Stimulated activated CD4-positive, alpha-beta T cell treated with anti-CD3 and anti-CD28 coated beads, TNF-alpha, amount 100 ng/mL, for 1 hour (primary cell): ENCODE measurements at places on chromosomes 2 and 18.

DNA sequence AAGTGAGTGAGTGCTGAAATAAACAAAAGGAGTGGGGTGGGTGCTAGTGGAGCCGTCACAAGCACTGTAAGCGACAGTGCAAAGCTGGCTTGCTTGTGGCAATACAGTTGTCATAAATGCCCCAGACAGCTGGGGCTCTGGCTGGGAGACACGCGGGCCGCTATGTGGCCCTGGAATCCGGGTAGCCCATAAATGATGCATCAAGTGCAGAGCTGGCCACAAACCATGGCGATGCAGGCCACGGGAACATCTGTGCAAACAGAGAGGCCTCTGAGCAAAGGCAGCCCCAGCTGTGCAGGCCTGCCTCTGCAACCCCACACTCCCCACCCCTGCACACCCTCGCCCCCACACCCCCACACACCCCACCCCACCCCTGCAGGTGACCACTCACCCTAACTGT lies 349.2 kb upstream of the ID2 start:
- DNase-seq, result no peak

DNA sequence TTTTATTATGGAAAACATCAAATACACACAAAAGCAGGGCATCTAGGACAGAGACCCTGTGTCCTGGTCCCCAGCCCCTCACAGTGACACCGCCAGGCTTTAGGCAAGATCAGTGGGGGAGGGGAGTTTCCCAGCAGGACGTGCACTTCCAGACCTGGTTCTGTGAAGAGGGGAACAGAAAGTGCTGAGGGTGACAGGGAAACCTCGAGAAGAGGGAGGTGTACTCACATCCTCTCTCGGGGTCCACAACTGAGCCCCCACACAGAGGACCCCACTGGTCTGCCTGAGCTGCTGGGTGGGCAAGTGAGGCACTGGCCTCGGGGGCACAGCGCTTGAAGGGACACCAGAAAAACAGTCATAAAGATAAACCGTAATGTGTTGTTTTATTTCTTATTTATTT lies 4.4 kb upstream of the GPR35 start:
- DNase-seq, result no peak

GRCh38 chr2:7788736-7789135 lies 871.5 kb downstream of the RNF144A start:
- no peak for DNase-seq

DNA sequence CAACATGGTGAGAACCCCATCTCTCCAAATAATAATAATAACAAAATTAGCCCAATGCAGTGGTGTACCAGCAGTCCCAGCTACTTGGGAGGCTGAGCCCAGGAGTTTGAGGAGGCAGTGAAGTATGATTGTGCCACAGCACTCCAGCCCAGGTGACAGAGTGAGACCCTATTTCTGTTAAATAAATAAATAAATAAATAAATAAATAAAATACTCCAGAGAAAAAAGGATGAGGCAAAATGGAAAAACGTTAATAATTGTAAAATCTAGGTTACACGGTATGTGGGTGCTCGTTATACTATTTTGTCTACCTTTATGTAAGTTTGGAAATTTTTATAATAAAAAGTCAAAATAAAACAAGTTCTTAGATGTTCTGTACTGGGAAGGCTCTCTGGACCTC lies 8.6 kb upstream of the EMX1 start:
- DNase-seq, result no peak

- DNase-seq, result no peak
These were observed 46.2 kb upstream of the CCDC141 start for GRCh38 chr2:179096090-179096489.

DNA sequence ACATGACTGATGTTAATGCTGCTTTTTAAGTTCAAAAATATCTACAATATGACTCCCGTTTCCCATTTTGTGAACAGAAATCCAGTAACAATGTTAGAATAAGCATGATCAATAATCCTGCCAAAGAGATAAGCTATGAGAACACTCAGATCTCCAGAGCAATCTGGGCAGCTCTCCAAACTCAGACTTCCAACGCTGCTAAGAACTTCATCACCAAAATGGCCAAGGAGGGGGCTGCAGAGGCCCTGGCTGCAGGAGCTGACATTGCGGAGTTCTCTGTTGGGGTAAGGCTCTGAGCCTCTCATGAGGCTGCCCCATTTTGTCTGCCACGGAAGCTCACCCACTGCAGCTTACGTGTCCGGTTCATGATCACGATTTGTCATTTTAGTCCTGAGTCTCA lies 68.4 kb downstream of the UGGT1 start:
- no peak for DNase-seq

DNA sequence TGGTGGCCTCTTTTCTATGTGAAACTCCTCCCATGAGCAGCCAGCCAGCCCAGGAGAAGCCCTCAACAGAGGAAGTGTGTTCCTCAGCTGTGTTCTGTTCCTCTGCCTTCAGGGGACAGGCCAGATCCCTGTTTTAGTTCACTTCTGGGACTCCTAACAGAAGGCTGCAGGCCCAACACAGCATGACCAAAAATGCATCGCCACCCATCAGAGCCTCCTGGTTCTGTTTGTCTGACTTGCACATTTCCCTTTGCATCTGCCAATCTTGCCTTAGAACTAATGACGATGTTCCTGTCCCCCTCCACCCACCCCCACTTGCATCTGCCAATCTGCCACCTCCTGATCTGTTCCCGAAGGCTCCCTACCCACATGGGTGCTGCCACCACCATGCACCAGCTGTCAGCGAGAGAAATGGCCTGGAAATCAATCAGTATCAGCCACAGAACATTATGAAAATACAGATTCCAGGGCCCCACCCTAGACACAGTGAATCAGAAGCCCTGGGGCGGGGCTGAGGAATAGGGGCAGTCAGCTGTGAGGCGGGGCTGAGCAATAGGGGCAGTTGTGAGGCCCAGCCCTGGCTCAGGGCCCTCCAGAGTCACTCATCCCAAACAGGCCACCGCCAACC lies 51.0 kb downstream of the FAM168B start:
- DNase-seq, result no peak

GRCh38 chr18:59279193-59279592 lies 5.9 kb upstream of the RAX start:
- no peak for DNase-seq

DNA sequence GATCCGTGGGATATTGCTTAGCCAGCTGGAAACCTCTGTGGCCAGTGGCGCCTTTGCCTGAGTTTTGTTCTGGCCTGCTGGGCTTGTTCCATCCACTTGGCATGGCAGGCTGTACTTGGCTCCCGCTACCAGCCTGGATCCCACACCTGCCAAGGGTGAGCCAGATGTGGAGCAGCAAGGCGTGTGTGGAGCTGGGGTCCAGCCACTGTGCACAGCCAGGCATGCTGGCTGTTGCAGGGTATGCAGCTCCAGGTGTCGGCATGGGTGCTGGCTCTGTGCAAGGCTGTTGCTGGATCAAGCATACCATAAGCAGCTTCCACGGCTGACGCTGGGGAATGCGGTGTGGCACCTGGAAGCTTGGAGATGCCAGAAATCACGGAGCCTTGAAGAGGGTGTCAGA lies 34.5 kb downstream of the PTPN4 start:
- DNase-seq, result no peak

DNA sequence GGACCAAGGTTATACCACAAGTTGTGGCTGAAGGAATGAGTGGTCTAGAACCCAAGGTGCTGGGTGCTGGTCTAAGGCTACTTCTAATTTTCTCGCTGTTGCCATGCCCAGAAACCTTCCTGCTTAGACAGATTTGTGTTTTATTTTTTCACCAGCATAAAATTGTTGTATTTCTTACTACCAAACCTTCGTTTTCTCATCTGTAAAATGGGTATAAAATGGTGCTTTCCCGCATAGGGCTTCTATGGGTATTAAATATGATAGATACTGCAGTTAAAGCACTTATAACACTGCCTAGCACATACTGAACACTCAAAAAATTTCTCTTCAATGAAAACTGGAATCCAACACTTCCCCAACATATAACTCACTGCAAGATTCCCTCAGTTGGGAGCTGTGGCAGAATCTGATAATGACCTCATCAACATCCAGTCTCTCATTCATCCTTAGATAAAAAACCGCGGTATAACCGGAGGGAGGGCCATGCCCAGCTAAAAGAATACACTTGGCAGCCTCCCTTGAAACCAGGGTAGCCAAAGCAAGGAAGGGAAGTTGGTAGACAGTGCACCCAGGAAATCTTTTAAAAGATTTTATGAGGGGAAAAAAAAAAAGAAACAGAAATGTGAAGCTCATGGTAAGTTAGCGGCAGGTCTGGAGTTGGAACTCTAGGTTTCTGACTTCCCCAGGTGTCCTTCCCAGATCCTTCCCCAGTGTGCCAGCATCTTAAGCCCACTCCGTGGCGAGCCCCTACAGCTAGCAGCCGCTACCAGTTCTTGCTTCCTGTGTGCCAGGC lies 1.2 kb downstream of the NEMP2 start:
- no peak for DNase-seq

GRCh38 chr2:55729136-55729685 lies 35.6 kb upstream of the PNPT1 start:
- no peak for DNase-seq

- no peak for DNase-seq
These were observed 83.6 kb downstream of the CCDC138 start for GRCh38 chr2:108870069-108870644.

- no peak for DNase-seq
These were observed 305.4 kb downstream of the NCKAP5 start for GRCh38 chr2:133262893-133263292.

DNA sequence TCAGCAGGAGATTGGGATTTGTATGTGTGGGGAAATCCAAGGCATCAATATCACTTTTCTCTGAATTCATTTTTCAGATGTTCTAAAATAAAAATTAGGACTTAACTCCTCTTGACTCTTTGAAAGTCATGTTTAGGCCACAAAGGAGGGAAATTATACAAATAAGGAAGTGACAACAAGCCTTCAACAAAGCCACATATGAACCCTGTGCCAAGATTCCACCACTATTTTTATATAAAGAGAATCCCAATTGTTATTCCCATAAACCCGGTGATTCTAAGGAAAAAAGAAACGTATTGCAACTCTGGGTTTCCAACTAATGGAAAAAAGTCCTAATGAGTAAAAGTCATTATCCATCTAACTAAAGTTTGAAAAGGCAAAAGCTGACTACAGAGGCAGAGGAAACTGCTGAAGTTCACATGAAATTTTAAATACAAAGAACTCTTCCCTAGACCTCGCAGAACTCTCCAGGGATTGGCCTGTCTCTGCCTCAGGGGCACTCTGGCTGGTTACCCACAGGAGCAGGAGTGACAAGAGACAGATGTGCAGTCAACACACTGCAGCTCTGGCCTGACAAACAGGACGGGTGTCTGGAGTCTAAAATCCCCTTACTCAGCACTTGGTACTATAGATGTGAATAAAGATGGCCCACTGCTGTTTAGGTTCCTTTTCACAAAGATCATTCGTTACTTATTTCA lies 11.5 kb downstream of the NPC1 start:
- no peak for DNase-seq

DNA sequence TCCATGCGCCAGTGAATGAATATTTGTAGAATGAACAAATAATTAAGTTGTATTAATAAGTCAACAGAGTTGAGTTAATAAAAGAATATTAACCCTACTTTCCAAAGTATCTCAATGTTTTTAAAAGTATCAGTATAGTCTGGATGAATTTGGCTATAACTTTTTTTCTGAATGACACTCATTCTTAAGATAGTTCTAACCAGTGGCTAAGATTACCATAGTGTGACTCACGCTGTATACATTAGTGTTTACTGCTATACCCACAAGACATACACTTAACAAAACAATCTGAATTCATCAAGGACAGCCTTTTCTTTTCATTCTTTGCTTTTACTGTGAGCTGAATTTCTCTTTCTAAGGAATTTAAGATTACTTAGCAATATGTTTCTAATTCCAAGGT lies 77.0 kb upstream of the PDE1A start:
- DNase-seq, result no peak

- DNase-seq, result no peak
These were observed 7.1 kb downstream of the ACTG2 start for GRCh38 chr2:73899801-73900336.

- no peak for DNase-seq
These were observed 88.5 kb downstream of the FIGN start for GRCh38 chr2:163647300-163647699.
